ENCODE measurements at places on chromosomes 5 and 9. TPM values are rescaled to one million over a fixed set of nuclear protein-coding genes. Genes with fewer than 3 reads are reported as not detected.

Gene MYORG
- 4.0 TPM for total RNA-seq

Gene TRIM7
- total RNA-seq: 12.7 TPM

Gene GFPT2
- total RNA-seq: 10.2 TPM

Gene TLR4
- 2.1 TPM for total RNA-seq

Gene IL3
- not detected for total RNA-seq

Gene FUBP3
- total RNA-seq: 37.2 TPM

Gene AK8
- total RNA-seq: 2.3 TPM

Gene KCNT1
- total RNA-seq: not detected

Gene KIAA1958
- 21.8 TPM for total RNA-seq

Gene CCNI2
- 1.1 TPM for total RNA-seq

Gene SLC34A3
- not detected for total RNA-seq

Gene GABRA1
- total RNA-seq: not detected

Gene APBB3
- 5.2 TPM for total RNA-seq

Gene IL4
- total RNA-seq: not detected

Gene AMBP
- total RNA-seq: 3.1 TPM

Gene FGF10
- total RNA-seq: not detected

Gene OGN
- total RNA-seq: not detected

Gene RNF183
- 0.80 TPM for total RNA-seq

Gene PCDHA1
- total RNA-seq: 0.35 TPM

Gene EIF4E1B
- not detected for total RNA-seq

Gene ADGRD2
- not detected for total RNA-seq

Gene GALNT12
- total RNA-seq: 4.3 TPM

Gene TAS2R1
- not detected for total RNA-seq

Gene TMEM174
- not detected for total RNA-seq

Gene NPR2
- 13.9 TPM for total RNA-seq

Gene ECSCR
- 0.40 TPM for total RNA-seq

Gene DMRT3
- not detected for total RNA-seq

Gene IFNA21
- total RNA-seq: not detected

Gene DOCK8
- 1.6 TPM for total RNA-seq
